ENCODE measurements at places on chromosomes 4 and X.

- DNase-seq = no peak
These were observed 58.1 kb downstream of the MAML3 start for GRCh38 chr4:140095694-140096482.

DNA sequence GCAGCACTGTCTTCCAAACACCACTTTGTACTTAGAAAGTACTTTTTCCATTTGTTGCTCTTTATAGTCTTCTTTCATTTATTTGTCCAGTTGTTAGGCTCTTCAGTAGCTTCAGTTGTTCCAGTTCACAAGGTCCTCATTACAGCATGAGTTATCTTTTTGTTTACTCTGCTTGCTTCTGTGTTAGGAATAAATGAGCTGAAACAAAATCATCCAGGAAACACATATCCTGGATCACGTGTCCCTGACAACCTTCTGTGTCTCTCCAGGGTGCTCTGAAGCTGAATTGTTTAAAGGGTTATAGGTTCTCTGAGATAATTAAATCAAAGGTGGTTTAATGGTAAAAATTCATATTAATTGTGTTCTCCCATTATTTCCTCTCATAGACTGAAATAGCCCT, 19.9 kb upstream of the KLHL8 start:
- no peak for DNase-seq

GRCh38 chr4:118683513-118683912, 1.7 kb upstream of the METTL14 start:
- no peak for DNase-seq

DNA sequence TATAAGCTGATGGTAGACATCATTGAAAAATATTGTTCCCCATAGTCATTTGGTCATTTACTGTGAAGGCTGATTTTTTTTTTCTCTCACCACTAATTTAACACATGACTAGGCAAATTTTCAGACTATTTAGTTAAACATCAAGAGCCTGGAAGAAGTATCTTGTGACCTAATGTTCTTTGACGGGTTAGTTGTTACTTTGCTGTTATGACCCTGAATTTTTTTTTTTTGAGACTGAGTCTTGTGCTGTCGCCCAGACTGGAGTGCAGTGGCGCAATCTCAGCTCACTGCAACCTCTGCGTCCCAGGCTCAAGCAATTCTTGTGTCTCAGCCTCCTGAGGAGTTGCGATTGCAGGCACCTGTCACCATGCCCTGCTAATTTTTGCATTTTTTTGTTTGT, 67.0 kb downstream of the HPF1 start:
- no peak for DNase-seq

DNA sequence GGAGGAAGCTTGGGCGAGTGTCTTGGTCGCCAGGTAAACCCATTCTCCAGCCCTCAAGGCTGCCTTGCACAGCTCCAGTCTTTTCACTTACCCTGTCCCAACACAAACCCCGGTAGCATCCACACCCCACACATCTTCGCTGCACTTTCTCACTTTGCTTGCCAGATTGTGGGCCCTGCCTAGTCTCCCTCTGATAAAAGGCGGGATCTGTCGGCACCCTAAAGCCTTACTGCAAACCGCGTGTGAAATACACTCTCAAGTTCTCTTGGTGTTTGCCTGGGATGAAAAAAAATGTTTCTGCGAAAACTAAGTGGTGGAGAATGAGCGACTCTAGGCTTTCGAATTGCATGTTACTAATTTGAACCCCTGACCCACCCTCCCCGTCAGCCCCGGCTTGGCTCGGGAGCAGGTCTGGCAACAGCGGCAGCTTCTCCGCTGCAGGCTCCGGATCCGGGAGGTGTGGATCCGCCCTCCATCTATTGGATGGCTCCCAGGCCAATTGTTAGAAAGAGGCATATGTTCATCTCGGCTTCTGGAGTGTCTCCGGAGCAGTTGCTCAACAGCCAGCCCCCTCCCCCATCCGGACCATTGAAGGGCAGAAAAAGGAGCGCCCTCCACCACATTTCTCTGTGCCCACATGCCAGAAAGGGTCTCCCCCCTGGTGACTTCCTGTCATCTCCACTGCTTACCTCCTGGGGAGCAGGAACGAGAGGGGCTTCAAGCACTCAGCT, 3.0 kb upstream of the CITED1 start:
- DNase-seq = no peak

- DNase-seq = no peak
These were observed 184.5 kb downstream of the SPRY1 start for GRCh38 chr4:123580981-123581664.

- no peak for DNase-seq
These were observed 329.4 kb upstream of the BOD1L1 start for GRCh38 chr4:13956947-13957346.

- DNase-seq = no peak
These were observed 376.9 kb upstream of the CTSO start for GRCh38 chr4:156330436-156331031.

- DNase-seq = no peak
These were observed 114.6 kb downstream of the RBM47 start for GRCh38 chr4:40515037-40515397.

- no peak for DNase-seq
These were observed 580.4 kb upstream of the ADGRL3 start for GRCh38 chr4:60619531-60620305.

DNA sequence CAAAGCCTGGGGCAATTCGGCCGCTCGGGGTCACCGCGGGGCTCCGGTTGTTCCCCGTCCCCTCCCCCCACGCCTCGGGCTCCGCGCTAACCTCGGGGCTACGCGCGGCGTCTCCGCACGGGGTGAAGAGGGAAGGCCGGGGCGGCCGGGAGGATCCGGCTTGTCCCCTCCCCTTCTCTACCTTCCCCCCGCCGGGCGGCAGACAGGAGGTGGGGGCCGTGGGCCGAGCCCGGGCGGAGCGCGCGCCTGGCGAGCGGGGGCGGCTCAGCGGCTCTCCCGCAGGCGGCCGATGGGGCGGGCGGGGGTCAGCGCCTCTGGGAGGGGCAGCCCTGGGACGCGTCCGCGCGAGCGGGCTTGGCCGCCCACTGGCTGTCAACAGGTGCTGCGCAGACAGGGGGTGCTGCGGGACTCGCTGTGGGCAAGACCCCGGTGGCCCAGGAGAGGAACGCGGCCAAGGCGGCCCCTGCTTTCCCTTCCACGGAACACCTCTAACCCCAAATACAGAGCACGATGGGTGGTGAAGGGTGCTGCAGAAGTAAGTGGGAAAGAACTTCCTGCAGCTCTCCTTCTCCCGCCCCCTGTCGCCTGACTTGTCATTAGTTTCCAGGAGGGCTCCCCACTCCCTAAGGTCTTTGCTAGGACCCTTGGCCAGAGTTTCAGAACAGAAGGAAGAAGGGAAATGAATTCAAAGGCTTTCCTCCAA, at the start of gene PDGFC:
Gene PDGFC, minus strand, starts transcription at position 124 of the 703 bp plus-strand sequence. CDS start 896 bp downstream, outside the sequence.
- no peak for DNase-seq

DNA sequence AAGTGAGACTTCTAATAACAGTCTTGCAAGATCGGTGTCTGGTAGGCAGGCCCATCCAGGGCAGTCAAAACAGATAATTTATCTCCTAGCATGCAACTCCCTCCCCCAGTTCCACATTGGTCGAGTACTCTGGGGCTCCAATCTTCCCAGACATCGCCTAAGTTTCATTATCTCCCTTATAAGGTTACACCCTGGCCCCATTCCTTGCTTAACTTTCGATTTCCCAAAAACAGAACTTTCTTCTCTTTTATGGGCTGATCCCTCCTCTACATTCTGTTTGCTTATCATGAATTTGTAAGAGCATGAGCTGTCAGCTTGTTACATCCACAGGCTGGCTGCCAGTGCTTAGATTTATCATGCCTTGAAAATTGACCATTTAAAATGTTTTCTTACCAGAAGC, 471.3 kb downstream of the TECRL start:
- DNase-seq = no peak

DNA sequence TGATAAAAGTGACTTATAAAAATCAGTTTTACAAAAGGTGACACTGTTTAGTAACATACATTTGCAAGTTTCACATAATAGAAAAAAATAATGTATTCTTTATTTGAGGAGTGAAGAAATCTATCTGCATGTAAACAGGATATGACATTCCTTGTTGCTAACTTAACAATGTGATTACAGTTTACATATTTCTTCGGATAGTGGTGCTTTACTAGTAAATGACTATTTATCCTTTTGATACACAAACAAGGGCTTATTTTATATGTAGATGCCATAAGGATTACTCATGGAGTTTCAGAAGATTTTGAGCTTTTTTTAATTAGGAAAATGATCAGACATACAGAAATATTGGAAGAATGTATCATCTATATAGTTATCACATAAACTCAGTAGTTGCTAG, 126.5 kb downstream of the SLIT2 start:
- DNase-seq = no peak

DNA sequence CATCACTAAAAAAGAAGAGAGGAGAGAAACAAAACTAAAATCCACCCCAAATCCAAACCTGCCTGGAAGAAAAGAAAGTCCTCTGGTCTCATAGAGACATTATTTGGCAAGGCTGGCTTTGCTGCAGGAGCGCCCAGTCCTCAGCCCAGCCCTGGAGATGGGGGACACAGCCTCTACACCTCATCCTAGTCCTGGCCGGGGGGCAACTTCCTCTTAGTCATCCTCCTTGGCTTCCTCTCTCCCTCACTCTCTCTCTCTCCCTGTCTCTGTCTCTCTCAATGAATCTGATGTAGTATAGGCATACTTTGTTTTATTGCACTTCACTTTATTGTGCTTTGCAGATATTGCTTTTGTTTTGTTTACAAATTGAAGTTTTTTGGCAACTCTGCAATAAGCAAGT, 55.8 kb upstream of the MAGEB10 start:
- DNase-seq = no peak

DNA sequence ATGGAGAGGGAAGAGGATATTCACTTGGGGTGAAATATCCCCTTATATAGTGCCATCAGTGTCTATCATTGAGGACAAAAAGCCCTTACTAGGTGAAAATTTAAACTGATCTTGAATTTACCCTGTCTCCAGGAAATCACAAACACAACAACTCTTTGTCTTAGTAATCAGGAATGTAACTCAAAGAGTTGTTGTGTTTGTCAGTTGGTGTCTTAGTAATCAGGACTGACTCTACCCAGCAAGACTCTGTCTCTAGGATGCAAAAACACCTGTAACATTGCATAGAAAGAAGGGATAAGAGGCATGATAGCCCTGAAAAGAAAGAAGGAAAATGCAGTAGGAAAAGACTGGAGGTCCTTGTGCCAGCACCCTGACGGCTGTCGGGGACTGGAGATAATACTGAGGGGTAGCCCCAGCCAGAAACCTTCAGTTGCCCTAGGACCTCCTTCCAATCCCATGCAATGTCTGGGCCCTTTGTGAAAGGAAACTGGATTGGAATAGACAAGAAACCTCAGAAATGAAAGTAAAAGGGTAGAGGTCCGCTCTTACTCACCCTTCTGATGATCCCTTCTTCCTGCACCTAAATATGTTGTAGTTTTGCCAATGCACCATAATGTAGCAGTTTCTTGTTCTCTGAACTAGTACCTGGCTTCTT, 45.3 kb downstream of the HMGB2 start:
- no peak for DNase-seq

DNA sequence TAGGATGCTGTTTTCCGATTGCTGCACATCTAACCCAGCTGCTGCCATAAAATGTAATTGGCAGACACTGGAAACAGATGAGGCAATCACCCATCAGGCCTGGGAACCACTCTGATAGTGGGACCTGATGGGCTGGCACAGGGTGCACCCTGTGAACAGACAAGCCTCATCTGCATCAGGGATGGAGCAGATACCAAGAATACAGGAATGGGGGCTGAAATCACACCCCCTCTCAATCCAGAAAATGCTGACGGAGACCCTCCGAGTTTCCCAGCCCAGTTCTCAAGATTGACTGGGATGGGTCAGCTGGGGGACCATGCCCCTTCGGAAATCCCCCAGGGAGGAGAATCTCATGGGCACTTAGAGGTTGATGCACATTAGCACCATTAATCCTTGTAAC, 28.8 kb upstream of the PPP2R2C start:
- no peak for DNase-seq

GRCh38 chr4:34851411-34851810, 1392.9 kb downstream of the ARAP2 start:
- DNase-seq = no peak

GRCh38 chr4:76740866-76741662, 156.9 kb downstream of the SOWAHB start:
- DNase-seq = no peak

- DNase-seq = no peak
These were observed 130.2 kb downstream of the AMELX start for GRCh38 chrX:11423362-11423818.

GRCh38 chr4:115803825-115804224, 690.4 kb upstream of the NDST4 start:
- DNase-seq = no peak

GRCh38 chrX:30643313-30643821, 9.9 kb upstream of the GK start:
- no peak for DNase-seq

GRCh38 chr4:84808332-84808731, 158.2 kb downstream of the WDFY3 start:
- no peak for DNase-seq

DNA sequence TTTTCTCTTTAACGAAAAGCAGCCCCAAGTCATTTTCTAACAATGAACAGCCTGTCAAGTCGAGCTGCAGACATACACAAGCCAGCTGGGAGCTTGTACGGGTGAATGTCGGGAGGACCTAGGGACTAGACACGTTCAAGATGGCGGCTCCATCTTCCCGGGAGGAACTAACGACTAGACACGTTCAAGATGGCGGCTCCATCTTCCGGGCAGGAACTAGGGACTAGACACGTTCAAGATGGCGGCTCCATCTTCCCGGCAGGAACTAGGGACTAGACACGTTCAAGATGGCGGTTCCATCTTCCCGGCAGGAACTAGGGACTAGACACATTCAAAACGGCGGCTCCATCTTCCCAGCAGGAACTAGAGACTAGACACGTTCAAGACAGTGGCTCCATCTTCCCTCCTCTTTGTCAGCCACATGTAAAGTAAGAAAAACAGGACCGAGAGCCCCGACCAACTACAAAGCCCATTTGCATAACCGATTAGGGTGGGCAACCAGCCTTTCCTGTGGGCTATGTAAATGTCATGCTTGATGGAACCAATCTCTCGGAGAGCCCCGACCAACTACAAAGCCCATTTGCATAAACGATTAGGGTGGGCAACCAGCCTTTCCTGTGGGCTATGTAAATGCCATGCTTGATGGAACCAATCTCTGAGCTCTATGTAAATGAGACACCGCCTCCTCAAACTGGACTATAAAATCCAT, 175.5 kb downstream of the DHRSX start:
- DNase-seq = no peak

Data from esophagus squamous epithelium (tissue), 5 donors.